ENCODE measurements at places on chromosomes 7 and 10.

DNA sequence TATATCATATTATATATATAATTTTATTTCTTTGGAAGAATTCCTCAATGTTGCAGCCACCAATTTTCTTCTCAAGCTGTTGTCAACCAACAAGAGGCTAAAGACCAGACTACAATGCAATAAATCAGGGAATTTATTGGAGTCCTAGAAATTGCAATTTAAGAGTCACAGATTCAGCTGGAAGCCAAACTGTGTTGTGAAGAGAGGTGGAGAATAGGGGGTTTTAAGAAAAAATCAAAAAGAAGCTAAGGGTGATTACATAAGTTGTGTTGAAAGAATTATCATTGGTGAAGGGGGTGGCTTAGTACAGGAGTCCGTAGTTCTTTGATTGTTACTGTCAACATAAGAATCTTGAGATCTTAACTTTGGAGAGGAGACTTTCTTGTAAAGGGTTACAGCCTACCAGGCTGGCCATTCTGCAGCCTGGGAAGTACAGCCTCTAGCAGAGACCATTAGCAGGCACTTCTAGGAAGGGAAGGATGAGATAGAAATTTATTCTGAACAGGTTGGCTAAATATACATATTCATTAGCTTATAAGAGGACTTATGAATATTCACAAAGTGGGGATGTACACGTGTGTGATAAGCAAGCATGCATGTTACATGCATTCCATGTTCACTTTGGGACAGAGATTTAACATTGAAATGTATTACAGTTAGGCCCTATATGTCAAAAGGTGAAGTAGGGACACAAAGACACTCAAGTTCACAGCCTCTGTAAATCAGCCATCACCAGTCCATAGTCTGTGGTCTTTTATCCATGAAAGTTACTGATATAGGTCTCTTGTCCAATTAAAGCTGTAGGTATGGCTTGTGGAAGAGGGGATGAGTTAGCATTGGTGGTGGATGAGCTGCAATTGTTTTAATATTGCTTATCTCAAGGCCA, 8.3 kb upstream of the TMEM168 start:
- DNase-seq, result no peak

DNA sequence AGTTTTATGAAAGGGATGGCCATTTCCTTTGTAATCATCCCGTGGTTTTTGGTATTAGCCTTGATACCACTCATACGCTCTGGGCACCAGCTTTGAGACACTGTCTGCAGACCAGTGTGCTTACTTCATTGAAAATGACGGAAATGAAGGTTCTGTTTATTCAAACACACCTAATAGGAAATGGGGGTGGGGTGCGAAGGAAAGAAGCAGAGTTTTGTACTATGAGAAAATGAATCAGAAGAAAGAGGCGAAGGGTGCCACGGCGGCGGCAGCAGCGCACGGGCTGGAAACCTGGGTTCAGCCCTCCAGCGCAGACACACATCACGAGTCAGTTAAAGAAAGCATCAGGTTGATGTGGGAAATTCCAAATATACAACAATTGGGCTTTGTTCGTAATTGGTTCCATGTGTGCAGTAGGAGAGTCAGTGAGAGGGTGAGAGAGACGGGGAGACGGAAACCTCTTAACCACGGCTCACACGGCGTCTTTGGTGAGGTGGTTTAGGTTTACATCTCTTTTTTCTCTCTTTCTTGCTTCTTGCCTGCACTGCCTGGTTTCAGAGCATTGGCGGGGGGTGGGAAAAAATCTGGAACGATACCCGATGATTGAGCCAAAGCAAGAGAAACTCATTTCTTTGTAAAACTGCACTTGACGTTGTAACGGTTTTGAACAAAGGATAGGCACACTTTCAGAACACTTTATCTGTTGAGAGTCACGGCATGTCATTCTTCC, 321.2 kb downstream of the FRMD4A start:
- no peak for DNase-seq

DNA sequence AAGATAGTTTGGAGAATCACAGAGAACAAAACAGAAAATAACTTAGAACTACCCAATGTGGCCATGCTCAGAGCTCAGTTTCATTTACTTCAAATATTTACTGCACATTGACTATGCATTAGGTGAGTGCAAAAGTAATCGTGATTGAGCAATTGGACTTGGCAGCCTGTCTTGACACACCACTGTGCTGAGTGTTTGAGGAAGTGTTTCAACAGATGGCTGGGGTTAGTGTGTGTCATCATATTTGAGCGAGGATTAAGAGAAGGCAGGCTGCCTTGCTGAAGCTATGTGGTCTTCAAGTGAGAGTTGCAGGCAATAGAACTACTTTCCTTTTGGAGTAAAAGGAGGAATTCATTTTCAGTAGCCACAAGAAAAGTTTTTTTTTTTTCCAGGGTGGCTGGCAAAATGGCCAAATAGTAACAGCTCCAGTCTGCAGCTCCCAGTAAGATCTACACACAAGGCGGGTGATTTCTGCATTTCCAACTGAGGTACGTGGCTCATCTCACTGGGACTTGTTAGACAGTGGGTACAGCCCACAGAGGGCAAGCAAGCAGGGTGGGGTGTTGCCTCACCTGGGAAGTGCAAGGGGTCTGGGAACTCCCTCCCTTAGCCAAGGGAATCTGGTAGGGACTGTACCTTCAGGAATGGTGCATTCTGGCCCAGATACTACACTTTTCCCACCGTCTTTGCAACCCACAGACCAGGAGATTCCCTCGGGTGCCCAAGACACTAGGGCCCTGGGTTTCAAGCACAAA, 37.6 kb downstream of the AKR1C4 start:
- peak; percentile 46 for DNase-seq

DNA sequence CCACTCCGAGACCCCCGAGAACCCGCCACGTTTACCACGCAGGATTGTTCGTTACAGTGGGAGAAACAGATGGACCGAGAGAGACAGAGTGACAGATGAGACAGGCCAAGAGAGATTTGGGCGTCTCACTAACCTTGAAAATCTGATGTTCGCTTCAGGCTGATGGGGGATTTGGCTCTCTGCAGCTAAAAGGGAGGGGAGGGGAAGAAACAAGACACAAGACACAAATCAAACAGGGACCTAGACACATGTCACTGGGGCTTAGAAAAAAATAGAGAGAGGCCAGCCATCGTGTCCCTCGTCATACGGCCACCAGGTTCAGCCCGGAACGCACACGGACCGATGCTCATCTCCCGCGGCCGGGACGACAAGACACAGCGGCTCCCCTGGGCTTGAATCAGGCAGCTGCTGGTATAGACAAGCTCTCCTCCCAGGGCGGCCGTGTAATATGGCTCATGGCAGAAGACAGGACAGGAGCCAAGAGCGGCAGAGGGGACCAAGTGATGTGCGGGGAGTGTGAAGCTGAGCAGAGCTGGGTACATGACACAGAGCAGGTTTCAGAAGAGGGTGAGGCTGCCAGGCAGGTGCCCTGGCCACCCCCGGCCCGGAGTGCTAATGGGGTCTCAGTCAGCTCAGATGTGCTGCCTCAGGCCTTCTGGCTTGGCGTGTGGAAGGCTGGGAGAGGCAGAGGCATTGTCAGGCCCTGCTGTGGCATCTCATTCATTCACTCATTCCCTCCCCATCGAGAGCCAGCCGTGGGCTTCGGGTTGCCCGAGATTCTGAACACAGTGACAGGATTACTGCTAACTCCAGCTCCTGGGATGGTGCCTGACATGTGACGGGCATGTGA, 88.5 kb upstream of the GNA12 start:
- DNase-seq, result no peak

GRCh38 chr10:71509444-71509843, 112.7 kb downstream of the CDH23 start:
- DNase-seq, result no peak
